ENCODE measurements at places on chromosomes 4 and X.
A peak's percentile ranks its signal among the peaks of the same experiment; 100 is the strongest.

- DNase-seq = no peak
Observed at GRCh38 chr4:54433686-54434085, 204.6 kb downstream of the PDGFRA start.

- no peak for DNase-seq
Observed at GRCh38 chr4:145099653-145100052, 1.5 kb downstream of the ABCE1 start.

- no peak for DNase-seq
Observed at GRCh38 chr4:142367418-142368180, 478.5 kb downstream of the INPP4B start.

- no peak for DNase-seq
Observed at GRCh38 chrX:119695535-119696050, 2.6 kb upstream of the SEPTIN6 start.

DNA sequence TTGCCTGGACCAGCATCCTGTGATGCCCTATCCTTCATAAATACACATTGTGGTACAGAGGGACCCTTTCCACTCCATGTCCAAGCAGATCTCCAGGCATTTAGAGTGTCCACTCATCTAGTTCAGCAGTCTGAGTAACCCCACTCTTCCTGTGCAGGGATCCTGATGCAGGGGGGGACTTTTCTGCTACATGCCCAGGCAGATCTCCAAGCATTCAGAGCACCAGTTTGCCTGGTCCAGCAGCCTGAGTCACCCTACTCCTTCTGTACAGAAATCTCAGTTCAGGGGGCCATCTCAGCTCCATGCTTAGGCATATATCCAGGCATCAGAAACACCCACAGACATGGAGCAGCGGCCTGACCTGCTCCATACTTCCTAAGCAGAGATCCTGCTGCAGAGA, 1089.8 kb downstream of the FAT4 start:
- DNase-seq = no peak

DNA sequence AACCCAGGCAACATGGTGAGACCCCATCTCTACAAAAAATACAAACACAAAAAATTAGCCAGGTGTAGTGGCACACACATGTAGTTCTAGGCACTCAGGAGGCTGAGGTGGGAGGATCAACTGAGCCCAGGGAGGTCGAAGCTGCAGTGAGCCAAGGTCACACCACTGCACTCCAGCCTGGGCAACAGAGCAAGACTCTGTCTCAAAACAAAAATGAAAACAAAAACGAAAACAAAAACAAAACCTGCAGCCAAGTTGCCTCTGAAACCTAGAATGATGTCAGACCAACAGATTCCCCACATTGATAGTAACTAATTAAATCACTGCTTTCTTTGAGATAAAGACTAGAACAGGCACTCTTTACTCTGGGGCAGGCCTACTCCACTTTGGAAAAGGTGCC, 104.5 kb downstream of the AMELX start:
- no peak for DNase-seq

DNA sequence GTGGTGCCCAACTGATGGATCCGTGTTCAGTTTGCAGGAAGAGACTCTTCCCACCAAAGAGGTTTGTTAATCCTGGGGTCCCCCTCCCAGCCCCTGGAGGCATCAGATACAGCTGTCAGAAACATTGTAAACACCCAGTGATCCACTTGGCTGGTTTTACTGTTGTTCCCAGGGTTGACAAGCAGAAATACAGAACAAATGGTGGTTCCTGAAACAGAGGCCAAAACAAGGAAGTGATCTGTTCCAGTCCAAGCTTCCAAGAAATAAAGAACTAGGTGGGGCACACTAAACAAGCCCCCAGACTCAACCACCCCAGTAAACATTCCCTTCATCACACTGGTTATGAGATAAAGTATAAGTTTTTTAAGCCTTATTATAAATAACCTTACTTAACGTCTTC, 1.4 kb downstream of the TMLHE start:
- DNase-seq = no peak

DNA sequence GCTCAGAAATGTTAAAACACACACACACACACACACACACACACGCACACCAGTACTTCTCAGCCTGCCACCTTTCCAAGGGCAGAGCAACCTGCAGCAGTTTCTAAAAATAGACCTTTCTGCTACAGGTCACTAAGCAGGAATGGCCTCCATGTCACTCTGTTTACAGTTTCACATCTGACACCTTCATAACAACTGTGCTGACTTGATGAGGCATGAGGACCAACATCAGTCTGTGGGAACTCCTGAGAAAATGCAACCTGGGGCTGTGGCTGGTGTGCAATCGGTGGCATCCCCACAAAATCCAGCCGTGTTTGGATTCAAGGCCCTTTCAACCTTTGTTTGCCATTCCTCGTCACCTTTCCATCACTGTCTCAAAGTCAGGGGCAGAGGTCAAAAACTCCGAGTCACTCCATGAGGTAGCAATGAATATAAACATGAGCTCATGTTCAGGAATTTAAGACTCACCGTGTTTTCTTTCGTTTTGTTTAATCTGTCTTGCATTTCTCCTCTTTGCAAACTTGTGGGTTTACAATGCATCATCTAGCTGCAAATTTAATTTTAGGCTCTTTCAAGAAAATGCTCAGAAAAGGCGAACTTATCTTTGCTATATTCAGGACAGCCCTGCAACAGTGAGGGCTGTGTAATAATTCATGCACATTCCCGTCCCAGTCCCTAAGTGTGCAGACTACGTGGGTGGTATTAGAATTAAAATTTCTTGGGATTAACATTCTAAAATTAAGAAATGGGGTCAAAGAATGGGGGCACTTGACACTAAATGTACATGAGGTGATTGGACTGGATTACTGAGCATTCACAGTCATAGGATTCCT, 135.3 kb downstream of the SHROOM3 start:
- no peak for DNase-seq

GRCh38 chrX:97898798-97899197, 1015.1 kb downstream of the RPA4 start:
- no peak for DNase-seq

DNA sequence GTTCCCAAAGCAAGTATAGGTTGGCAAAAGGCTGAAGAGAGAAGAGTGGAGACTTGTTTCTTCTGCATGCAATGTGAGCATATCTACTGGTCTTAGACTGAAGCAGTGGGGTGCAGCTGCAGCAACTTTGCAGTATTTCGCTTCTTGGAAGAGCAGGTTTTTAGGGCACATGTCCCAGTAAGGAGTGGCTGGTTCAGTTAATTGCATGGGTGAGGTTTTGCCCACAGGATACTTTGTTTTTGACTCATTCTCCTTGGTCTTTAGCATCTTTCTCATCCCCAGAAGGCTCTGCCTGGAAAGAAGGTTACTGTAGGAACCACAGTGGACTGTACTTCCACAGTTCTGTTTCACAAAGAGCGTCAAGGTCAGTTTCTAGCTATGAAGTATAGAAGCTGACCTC, 68.0 kb upstream of the NR3C2 start:
- DNase-seq = no peak

DNA sequence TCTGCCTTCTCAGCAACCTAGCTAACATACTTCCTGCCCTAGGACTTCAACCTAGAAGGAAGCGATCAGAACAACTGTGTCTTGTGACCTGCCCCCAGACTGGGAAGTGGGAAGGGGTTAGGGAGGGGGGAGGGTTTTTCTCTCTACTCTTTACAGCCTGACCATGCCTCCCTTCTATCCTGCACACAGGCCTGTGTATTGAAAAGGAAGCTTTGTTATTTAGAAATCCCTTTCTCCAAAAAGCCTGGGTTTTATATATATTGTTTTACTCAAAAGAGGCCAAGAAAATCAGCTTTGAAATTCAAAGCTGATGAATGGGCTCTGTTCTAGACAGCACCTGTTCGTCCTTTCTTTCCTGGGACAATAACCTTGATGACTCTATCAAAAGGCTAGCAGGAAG, 35.2 kb upstream of the SMS start:
- no peak for DNase-seq

DNA sequence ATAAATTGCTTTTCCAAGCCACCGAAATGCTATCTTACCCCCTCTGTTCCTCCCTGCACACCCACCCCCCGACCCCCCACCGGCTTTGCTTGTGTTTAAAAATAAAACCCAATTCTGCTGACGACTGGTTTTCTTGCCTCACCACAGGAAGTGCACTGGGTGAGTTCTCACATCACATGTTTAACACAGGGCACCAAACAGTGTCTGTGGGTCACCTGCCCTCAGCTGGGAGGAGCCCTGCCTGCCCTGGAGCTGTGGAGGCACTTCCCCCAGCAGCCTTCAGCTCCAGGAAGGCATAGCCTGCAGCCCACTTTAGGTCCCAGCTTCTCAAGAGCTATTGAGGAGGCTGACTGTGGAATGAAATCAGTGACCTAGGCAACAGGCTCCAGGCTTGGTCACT, 8.8 kb downstream of the TMEM255A start:
- DNase-seq = peak; percentile 57

DNA sequence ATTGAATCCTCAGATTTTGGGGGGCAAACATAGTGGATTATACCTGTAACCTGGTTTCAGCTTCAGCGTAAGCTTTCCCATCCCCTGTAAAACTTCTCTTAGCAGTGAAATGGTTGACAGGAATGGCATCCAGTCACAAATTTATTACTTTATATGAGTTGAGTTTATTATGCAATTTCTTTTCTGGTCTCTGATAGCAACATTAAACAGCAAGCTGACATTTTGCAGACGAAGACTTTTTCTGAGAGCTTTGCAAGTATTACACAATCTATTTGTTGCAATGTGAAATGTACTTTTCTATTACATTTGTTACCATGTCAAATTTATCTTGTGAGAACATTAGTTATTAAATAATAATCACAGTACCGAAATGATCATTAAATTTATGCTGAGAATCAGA, 60.6 kb downstream of the GSPT2 start:
- DNase-seq = no peak

- DNase-seq = no peak
Observed at GRCh38 chr4:171130256-171130801, 682.9 kb upstream of the GALNTL6 start.

GRCh38 chr4:108355902-108356535, 187.3 kb upstream of the LEF1 start:
- DNase-seq = no peak

Data from CD4-positive, alpha-beta T cell treated with Interleukin-2 at 100 ng/mL for 4 hours (primary cell).